ENCODE measurements at places on chromosomes 12 and 14. TPM values are rescaled to one million over a fixed set of nuclear protein-coding genes. Genes with fewer than 3 reads are reported as not detected.

DNA sequence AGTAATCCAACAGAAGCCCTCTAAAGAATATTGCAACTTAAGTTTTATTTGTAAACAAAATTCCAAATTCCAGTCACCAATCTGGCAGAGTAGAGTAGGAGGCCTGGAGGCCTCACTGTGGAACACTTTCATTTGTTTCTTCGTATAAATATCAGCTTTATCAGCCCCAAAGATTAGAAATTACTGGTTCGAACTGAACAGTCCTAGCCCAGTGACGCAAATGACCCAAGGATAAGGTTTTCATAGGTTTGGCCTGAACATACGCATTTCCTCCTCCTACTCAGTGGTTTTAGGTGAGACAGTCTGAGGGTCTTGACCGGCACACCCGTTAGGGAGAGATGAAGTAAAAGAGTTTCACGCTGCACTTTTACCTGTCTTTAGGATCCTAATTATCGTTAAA is 1.7 kb downstream of the CDC42BPB start:
- peak overlapping the region; percentile 76 for H3K4me3 ChIP-seq
- no peaks in the 10 kb centered on the region for H3K36me3 ChIP-seq
- DNase-seq: no peak
- H3K27ac ChIP-seq: no peak overlapping the region
- H3K27me3 ChIP-seq: no peaks in the 10 kb centered on the region
- H3K4me1 ChIP-seq: peaks cover 9% of the 10 kb centered on the region

Gene HCFC2
- 4.9 TPM for total RNA-seq

Gene IFNG
- total RNA-seq: 0.44 TPM

Gene CRADD
- 12.2 TPM for total RNA-seq

Gene NTN4
- 4.3 TPM for total RNA-seq
